Stimulated activated CD4-positive, alpha-beta T cell treated with anti-CD3 and anti-CD28 coated beads, Interleukin-15, amount 100 ng/mL, for 1 hour (primary cell): ENCODE measurements at places on chromosomes 11 and 22.

GRCh38 chr11:7060868-7061267 lies 27.9 kb upstream of the RBMXL2 start:
- DNase-seq, result no peak

GRCh38 chr22:37686002-37686982 lies at the start of gene NOL12:
TSS of gene NOL12 (plus strand) at chr22:37686343. CDS start at chr22:37686393, 50 bp downstream.
- DNase-seq, result peak; percentile 56

DNA sequence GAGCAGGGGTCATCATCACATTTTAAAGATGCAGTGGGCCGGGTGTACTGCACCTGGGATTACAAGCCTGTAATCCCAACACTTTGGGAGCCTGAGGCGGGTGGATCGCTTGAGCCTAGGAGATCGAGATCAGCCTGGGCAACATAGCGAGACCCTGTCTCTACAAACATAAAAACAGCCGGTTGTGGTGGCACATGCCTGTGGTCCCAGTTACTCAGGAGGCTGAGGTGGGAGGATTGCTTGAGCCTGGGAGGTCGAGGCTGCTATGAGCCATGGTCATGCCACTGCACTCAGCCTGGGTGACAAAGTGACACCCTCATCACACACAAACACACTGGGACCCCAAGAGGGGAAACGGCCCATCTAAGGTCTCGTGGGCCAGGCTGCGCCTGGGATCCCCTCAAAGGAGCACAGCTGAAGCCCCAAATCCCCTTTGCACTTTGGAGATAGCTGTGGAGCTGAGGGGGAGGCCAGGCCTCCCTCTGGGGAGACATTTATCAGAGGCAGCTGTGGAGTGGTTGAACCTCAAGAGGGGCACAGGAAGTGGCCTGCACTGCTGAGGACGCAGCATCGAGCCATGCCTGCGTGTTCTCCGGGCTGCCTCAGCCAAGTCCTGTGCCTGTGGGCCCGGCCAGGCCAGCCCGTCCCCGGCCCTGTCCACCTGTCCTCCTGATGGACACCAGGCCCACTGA lies 27.5 kb downstream of the OSBPL5 start:
- DNase-seq, result no peak

DNA sequence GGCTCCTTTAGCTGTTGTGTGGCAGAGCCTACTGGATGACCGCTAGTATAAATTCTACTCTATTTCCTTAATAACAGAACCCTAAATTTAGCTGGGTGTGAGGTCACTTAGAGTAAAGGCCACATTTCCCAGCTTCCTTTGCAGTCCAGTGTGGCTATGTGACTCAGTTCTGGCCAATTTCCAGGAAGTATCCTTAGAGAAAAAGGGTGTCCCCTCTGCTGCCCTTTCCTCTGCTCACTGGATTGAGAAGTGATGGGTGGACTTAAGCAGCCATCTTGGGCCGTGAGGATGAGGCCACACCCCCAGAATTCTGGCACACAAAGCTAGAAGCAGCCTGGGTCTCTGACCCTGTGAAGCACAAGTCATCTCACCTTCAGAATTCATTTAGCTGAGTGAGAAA lies 11.7 kb upstream of the RASD2 start:
- no peak for DNase-seq

GRCh38 chr11:66478729-66479393 lies 1.4 kb upstream of the DPP3 start:
- no peak for DNase-seq

GRCh38 chr11:134630861-134631260 lies 218.8 kb upstream of the B3GAT1 start:
- DNase-seq, result no peak

DNA sequence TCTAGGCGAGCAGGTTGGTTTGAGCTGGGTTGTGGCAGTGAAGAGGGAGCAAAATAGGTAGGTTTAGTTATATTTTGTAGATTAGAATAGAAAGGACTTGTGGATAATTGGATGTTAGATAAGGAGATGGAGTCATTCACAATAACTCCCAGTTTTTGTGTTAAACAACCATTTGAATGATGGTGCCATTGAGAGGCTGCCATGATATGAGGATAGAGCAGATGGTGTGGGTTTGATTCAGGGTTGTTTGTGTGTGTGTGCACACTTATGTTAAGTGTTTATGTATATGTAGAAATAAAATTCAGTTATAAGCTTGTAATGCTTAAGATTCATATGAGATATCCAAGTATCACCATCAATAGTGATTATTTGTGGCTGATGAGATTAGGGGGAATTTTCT lies 166.6 kb downstream of the NXPE2 start:
- DNase-seq, result no peak

DNA sequence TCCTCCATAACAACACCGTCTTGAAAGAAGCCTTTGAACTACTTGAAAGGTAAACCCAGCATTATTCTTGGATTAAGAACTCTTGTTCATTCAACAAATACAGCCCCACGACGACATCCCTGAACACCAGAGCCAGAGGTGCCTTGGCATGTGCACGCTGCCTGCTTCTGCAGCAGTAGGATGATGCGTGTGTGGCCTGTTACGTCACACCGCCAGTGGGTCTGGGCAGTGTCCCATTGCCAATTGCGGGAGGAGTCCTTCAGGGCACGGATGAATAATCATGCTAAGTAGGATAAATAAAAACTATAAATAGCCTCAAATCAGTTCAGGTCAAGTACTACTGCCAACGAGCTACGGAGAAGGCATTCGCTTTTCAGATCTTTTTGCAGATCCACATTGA lies 380.5 kb downstream of the SHANK2 start:
- DNase-seq, result no peak

GRCh38 chr11:7484645-7485044 lies 661 bp upstream of the OLFML1 start:
- DNase-seq, result no peak

DNA sequence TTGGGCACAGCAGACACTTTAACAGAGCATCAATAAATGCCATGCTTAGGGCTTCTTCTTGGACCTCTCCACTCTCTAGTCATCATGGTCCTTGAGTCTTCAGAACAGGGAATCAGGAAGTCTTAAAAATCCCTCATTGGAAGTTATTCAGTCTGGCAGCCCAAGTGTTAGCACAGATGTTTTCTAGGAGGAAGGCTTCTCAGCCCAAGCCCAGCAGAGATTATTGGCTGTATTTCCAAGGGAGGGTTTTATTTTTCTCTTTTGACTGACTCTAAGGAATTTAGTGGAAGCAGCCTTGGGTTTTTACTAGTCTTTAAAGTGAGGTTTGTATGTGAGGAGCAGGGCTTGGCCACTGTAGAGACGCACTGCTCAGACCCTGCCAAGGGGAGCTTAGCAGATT lies 41.9 kb downstream of the CEP164 start:
- no peak for DNase-seq

- DNase-seq, result no peak
Observed at GRCh38 chr11:104089481-104089880, 53.0 kb downstream of the DDI1 start.

- DNase-seq, result no peak
Observed at GRCh38 chr11:45517171-45517770, 148.2 kb downstream of the CHST1 start.

DNA sequence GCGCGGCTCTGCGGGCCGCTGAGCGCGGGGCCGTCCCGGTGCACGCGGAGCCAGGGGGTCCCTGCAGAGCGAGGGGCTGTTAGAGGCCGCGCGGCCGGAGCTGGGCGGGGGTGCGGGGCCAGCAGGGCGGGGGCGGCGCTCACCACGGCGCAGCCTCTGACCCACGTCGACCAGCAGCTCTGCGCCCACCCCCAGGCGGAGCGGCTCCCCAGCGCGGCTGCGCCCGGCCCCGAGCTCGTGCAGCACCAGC lies 385 bp upstream of the SCO2 start:
- DNase-seq, result no peak

DNA sequence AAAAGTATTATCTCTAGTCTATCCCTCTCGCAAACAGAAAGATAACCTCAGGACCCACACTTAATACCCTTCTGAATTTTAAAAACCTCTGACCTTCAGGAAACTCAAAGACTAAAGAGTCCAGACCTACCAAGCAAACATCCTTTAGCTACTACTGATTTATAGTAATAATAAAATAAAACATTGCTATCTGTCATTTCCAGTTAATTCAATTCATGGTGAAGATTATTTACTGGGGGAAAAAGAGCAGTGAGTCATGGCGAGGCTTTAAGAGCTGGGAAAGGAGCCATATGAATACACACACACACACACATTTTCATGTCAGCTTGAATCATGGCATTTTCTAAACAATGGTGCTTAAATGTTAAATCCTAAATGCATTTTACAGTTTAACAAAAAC lies 87.1 kb downstream of the FAM76B start:
- no peak for DNase-seq

DNA sequence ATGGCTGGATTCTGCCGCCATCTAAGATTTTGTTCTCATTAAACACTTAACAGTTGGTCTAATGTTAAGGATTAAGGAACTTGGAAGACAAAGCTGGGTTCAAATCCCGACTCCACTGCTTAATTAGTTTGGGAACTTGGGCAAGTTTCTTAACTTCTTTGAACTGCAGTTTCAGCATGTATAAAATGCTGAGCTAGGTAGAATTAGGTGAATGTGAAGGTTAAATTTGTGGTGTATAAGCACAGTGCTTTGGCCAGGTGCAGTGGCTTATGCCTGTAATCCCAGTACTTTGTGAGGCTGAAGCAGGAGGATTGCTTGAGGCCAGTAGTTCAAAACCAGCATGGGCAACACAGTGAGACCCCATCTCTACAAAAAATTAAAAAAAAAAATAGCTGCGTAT lies 160.7 kb upstream of the RASSF10 start:
- DNase-seq, result no peak
